DMS153 (cell line): ENCODE measurements at places on chromosomes 11 and 22.

GRCh38 chr11:17413414-17414316 lies 25.2 kb upstream of the KCNJ11 start:
- peak; percentile 95 for DNase-seq

- no peak for DNase-seq
These were observed 69.0 kb upstream of the ARFGAP3 start for GRCh38 chr22:42926104-42926503.

DNA sequence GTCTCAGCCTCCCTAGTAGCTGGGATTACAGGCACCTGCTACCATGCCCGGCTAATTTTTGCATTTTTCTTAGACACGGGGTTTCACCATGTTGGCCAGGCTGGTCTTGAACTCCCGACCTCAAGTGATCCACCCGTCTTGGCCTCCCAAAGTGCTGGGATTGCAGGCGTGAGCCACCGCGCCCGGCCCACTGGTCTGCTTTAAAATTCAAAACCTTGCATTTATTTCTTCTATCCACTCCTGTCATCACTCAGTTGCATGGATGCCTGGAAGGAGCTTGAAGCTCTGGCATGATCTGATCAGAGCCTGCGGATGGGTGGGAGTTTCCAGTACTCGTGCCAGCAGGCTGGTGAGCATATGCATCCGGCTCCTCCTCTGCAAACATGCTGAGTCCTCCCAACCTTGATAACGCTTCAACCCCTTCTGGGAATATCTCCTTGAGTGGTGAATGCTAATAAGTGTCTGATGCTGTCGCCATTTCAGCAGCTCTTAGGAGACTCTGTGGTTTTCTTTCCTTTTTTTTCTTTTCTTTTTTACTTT lies 39.6 kb downstream of the UBASH3B start:
- DNase-seq: no peak

DNA sequence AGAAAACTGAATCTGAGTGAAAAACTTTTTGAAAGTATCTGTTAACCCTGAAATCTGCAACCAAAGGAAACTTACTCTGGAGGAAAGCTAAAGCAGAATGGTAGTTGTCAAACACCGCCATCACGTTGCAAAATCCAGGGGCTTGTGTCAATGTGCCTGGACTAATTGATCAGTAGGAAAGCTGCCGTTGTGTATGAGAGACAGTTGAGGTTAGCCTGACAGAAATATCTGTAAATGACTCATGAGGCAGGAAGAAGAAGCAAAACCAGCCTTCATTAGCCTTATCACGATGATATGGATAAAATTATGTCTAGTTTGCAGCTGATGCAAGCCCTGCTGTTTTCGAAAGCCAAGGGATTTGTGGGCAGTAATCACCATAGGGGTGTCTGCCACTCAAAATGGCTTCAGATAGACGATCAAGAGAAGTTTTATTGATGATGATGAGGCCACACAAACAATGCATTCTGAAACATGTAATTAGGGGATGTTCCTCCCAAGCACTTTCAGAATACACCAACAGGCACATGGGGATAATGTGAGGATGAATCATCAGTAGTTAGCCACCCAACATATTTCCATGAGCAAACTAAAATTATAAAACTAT lies 8.9 kb downstream of the SCGB1A1 start:
- no peak for DNase-seq

DNA sequence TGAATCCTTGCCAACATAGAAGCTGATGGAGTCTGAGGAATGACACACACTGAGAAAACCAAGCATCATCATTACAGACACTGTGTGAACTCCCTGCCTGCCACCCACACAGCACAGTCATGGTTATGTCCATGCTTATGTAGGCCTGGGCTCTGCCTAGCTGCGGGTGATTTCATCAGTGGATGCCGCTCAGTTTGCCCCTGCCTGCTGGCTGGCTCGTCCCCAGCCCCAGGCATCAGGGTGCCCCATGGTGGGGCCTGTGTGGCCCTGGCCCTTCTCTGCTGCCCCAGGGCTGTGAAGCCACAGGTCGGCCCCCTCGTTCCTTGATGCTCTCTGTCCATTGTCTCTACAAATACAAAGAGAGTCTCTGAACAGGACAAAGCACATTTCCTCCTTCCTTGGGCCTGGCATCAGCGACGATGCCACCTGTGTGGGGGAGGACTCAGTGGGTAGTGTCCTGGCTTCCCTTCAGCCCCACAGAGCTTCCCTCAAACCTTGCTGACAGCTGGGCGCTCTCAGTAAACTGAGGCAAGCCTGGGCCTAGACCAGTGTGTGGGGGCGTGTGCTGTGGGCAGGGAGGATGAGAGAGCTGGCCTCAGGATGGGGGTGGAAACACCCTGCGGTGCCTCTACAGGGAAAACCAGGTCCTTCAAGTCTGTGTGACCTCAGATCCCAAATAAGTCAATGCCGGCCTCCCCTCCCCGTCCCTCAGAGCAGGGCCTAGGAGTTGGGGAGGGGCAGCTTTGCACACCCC lies 20.0 kb upstream of the TUB start:
- no peak for DNase-seq

- peak; percentile 45 for DNase-seq
These were observed 42.1 kb upstream of the KLHL35 start for GRCh38 chr11:75474878-75475766.

GRCh38 chr11:73507086-73507485 lies 90.8 kb downstream of the FAM168A start:
- DNase-seq: no peak

- DNase-seq: no peak
These were observed 278.1 kb upstream of the FAT3 start for GRCh38 chr11:91946397-91946951.

- DNase-seq: no peak
These were observed 6.8 kb downstream of the CABP7 start for GRCh38 chr22:29726512-29727130.

DNA sequence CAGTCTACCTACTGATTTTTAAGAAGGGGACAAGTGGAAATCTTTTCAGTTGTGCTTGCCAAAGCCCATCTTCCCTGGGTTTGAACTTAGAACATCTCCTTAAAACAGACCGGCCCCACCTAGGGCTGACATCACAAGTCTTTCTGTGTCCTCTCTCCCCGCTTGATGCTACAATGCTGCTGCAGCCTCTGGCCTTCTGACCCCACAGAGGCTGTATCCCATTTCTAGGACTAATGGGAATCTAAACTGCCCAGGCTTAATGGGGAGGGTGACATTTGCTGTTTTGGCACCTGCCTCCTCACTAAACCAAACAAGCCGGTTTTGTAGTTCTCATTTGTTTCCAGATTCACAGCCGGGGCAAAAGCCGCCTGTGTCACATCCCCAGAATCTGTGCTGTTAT lies 121.3 kb upstream of the CADM1 start:
- DNase-seq: no peak
